ENCODE measurements at places on chromosomes 6 and 20.

GRCh38 chr6:144585217-144585814, 300.2 kb downstream of the UTRN start:
- no peak for DNase-seq

DNA sequence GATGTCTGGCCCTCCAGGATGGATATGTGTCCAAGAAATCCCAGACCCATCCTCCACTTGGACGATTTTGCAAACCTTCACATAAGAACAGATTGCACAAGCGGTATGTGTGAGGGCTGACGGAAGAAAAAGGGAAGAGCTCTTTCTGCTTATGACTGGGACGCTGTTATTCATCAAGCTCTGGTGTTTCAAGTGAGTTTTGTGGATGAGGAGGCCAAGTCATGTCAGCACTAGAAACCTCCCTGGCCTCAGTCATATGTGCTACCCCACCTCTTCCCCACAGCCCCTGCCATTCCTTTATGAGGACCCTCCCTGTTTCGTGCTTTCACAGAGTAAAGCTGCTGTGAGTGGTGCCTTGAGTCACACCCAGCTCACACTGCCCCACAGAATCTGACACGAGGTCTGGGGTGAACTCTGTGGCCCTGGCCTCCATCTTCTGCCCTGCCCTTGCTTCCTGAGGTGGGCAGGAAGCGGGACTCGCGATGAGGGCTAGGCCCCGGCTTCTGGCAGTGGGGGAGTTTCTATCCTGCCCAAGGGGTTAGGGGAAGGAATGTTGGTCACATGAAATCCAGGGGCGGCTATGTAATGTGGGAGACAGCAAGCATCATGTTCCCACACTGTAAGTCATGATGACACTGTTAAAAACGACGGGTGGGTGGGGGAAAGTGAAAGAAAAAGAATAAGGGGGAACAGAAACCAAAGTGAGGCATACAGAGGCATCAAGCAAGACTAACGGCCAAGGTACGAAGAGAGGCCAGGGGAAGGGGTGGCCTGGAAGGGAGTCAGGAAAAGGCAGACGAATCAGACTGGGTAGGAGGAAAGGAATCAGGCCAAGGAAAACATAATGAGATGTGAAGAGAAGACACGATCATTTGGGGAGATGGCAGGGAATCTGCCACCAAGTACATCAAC, 78.1 kb downstream of the PRDM1 start:
- DNase-seq, result no peak

- DNase-seq, result no peak
Measured at GRCh38 chr6:81940451-81940985, 188.0 kb upstream of the TENT5A start.

- no peak for DNase-seq
Measured at GRCh38 chr6:155528982-155529453, 73.4 kb upstream of the NOX3 start.

GRCh38 chr6:35491558-35492257, 5.2 kb downstream of the TEAD3 start:
- DNase-seq, result no peak

DNA sequence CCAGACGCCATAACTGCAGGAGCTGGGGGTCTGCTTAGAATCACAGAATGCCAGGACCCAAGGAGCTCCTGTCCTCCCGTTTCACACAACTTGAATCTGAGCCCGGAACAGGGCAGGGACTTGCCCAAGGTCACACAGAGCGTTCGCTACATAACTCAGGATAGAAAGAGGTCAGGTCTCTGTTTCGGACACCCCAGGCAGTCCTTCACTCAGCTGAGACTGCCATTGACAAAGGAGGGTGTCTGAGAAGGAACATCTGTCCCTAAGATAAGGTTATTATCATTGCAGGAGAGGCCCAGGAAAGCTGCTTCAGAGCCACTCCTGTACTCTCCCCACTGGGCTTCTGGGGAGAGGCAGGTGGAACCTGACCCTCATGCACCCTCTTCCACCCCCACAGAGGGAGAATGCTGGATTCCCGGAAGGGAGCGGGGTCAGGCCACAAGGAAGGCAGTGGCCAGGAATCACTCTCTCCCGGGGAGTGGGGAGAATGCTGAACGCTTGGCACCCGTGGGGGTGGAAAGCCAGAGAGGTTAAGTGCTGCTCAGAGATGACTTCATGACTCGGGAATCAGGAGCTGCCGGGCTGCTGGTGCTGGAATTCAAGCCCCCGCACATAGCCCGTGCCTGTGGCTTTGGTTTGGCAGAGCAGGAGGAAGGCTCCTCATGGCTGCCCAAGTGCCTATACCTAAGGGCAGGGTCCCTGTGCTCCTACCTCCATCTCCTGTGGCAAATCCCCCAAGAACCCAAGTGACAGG, 10.7 kb downstream of the SDC4 start:
- no peak for DNase-seq

GRCh38 chr20:14924433-14924832, 587.0 kb upstream of the FLRT3 start:
- DNase-seq, result no peak

- DNase-seq, result no peak
Measured at GRCh38 chr6:110529355-110529754, 52.9 kb upstream of the SLC22A16 start.

DNA sequence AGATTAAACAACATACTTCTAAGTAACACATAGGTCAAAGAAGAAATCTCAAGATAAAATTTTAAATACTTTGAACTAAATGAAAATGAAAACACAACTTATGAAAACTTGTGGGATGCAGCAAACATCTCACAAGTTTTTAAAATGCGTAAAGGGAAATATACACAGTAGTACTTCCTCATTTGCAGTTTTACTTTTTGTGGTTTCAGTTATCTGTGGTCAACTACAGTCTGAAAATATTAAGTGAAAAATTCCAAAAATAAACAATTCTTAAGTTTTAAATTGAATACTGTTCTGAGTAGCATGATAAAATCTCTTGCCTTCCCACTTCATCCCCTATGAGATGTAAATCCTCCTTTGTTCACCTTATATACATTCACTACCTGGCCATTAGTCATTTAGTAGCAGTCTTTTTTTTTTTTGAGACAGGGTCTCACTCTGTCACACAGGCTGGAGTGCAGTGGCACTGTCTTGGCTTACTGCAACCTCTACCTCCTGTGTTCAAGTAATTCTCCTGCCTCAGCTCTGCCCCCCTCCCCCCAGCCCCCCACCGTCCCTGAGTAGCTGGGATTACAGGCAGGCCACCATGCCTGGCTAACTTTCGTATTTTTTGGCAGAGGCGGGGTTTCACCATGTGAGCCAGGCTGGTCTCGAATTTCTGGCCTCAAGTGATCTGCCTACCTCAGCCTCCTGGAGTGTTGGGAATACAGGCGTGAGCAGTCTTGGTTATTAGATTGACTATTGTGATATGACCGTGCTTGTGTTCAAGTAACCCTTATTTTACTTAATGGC, 154.6 kb upstream of the AHI1 start:
- no peak for DNase-seq

- DNase-seq, result no peak
Measured at GRCh38 chr20:21241406-21241805, 61.7 kb upstream of the XRN2 start.

- no peak for DNase-seq
Measured at GRCh38 chr6:133377219-133377618, 136.1 kb downstream of the EYA4 start.

DNA sequence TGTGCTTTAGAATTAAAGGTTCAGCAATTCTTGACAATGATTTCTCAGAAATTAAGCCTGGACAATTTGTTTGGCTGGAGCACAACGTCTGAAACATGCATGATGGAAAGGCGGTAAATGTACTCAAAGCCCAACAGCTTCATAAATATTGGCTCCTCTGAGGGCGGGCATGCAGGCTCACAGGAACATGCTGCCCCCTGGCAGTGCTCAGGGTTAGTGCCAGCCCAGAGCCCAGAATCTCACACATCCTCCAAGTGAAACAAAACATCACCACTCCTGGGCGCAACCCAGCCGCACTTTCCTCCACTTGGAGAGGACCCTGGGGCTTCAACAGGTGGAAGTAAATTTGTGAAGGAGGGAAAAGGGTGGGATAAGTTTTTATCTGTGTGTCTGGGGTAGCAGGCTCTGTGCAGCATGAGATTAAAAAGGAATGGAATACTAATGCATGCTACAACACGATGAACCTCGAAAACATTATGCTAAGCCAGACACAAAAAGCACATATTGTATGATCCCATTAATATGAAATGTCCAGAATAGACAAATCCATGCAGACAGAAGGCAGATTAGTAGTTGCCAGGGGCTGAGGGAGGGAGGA, 54.1 kb upstream of the PTPRT start:
- no peak for DNase-seq

DNA sequence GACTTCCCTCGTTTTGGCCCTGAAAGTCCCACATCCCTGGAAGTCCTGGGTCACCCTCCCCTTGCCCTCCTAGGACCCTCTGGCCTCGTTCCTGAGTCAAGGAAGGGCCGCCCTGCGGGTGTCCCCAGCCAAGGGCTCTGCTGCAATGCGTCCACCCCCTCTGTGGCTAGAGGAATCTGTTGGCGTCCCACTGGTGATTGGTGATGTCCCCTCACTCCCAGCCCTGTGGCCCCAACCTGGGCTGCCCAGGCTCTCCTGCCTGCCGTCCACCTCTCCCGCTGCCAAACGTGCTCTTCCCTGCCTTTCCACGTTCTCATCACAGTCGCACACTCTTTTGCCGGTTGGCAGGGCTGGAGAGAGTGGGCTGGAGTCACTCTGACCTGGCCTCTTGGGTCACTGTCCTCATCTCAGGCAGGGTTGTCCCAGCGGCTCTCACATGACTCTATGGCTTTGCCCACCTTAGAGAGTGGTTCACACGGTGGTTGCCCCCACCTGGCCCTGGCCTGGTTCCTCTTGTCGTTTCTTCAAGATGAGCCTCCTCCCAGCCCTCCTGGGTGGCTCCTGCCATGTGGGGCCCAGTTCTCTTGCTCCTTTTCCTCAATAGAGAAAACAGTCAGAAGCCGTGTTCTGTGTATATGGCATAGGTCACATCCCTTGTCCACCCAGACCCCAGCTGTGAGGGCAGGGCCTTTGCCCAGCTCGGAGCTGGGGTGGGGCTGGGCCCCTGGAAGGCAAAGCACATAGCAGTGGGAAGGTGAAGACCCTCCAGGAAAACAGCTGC, 100.9 kb downstream of the TMEM242 start:
- no peak for DNase-seq

GRCh38 chr20:10519361-10520046, 84.4 kb downstream of the SLX4IP start:
- no peak for DNase-seq

- no peak for DNase-seq
Measured at GRCh38 chr6:12148841-12149240, 136.7 kb downstream of the HIVEP1 start.
